ENCODE measurements at places on chromosomes 7 and 10. TPM values are rescaled to one million over a fixed set of nuclear protein-coding genes. Genes with fewer than 3 reads are reported as not detected.

Gene CHRM2
- total RNA-seq: under 0.01 TPM

Gene TRIM73
- 0.05 TPM for total RNA-seq

Gene DLX5
- not detected for total RNA-seq

Gene TRIL
- 0.64 TPM for total RNA-seq

Gene SPDYE1
- not detected for total RNA-seq

Gene KBTBD2
- 34.2 TPM for total RNA-seq

Gene PILRA
- total RNA-seq: not detected

Gene ITPRID1
- not detected for total RNA-seq

Gene HOXA10
- 6.5 TPM for total RNA-seq

Gene CLDN4
- 0.10 TPM for total RNA-seq

Gene PGAM2
- total RNA-seq: not detected

Gene SLC18A3
- not detected for total RNA-seq

Gene UPP1
- total RNA-seq: 97.0 TPM

Gene STOX1
- 0.59 TPM for total RNA-seq

Gene THSD7A
- total RNA-seq: 4.0 TPM

Gene PBLD
- total RNA-seq: 2.5 TPM

Gene TAS2R41
- not detected for total RNA-seq
